ENCODE measurements at places on chromosomes 12 and 14.

GRCh38 chr12:5254703-5255102, 177.2 kb upstream of the NTF3 start:
- no peak for DNase-seq

DNA sequence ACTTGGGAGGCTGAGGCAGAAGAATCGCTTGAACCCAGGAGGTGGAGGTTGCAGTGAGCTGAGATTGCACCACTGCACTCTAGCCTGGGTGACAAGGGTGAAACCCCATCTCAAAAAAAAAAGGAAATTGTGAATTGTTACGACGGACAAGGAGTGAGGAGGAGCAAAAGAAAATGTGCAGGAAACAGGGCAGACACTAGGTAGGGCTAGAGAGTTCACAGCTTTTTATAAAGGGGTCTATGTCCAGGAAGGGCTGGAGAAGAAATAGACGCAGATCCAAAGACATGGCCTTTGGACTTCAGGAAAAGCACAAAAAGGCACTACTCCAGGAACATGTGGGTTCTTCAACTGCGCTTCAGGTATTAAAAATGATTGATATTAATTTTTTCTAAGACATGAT, 34.4 kb downstream of the ATG14 start:
- no peak for DNase-seq

- peak; percentile 27 for DNase-seq
Observed at GRCh38 chr12:65740873-65741600, 83.2 kb upstream of the HMGA2 start.

GRCh38 chr14:67820428-67820971, 921 bp downstream of the RAD51B start:
- DNase-seq = no peak

DNA sequence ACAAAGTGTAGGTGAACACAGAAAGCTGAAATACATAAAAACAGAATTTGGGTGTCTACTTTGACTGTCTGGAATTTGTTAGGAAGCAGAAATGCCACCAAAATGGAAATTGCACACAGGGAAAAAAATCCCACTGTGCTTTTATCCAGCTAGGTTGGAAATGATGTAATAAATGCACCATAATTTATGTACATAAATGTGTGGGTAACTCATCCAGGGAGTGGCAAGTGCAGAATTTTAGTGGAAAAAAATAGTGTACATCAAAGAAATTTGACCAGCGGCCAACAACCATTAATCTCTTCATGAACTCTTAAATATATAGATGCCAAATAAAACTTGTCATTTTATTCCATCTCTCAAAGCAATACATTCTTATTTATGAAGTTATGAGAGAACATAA, 105.6 kb downstream of the LLPH start:
- DNase-seq = no peak

GRCh38 chr12:103548622-103549601, 38.2 kb upstream of the STAB2 start:
- peak; percentile 58 for DNase-seq

DNA sequence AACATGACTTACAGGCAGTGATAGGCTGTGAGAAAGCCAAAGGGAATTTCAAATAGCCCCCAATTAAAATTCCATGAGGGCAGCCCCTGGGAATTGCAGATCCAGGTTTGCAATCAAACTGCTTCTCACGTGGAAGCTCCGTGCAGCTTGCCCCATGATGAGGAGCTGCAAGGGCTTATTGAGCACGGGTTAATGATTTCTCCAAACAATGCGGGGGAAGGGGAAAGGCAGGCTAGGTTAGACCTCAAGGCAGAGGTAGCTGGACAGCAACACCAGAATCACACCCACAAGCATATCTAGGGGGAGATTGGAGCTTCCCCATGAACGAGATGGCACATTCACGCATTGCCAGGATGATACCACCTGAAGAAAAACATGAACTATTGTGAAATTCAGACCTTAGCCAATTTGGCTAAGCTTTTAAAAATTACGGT, 5.0 kb upstream of the DUSP6 start:
- no peak for DNase-seq

GRCh38 chr12:121750507-121750955, 38.0 kb downstream of the TMEM120B start:
- no peak for DNase-seq

GRCh38 chr12:131911851-131912477, 17.1 kb upstream of the PUS1 start:
- DNase-seq = no peak

- no peak for DNase-seq
Observed at GRCh38 chr12:82648259-82648909, 38.3 kb upstream of the TMTC2 start.
